ENCODE measurements at places on chromosomes 1 and 21.

GRCh38 chr1:65691152-65691900 lies 101.4 kb upstream of the PDE4B start:
- DNase-seq = no peak

GRCh38 chr1:209106237-209106741 lies 477.2 kb upstream of the CAMK1G start:
- DNase-seq = no peak

DNA sequence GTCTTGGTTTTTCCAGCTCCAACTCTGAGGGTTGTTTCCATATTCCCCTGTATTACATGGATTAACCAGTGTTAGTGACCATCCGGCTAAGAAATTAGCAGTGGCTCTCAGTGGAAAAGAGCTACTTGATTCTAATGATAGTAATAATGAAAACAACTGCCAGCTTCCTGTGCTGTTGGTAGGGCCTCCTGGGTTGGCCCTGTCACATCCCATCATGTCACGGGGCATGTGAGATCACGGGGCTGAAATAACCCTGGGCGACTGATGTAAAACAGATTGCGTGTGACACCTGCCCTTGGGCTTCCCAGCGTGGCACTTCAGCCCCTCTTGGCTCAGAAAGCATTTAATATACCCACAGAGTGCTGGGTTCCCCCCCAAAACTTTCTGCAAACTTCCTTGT lies 149.0 kb downstream of the ROR1 start:
- DNase-seq = no peak

DNA sequence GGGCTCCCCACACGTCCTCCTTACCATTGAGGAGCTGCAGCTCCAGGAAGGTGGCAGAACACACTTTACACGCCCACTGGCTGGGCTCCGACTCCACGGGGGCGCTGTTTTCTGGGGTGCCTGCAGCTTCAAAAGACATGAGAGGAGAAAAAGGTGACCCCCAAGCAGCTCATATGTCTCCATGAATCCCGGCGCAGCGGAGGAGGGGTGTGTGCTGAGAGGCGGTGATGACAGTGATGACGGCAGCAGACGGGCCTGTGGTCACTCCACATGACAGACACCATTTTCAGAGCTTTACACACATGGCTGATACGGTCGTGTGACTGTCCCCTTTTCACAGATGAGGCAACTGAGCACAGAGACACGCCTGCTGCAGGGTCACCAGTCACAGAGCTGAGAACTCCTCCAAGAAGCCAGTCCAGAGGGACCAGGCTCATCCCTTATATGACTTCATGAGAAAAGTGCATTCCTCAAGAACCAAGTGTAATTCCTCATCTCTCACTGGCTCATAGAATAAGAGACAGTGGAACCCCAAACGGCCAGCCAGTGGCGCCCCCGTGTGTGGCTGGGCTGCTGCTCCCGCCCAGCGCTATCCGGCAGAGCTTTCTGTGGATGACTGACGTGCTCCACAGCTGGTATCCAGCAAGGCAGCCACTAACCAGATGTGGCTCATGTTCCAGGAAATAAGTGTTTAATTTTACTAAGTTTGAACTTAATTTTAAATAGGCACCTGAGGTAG lies 31.9 kb downstream of the PRDM15 start:
- no peak for DNase-seq

DNA sequence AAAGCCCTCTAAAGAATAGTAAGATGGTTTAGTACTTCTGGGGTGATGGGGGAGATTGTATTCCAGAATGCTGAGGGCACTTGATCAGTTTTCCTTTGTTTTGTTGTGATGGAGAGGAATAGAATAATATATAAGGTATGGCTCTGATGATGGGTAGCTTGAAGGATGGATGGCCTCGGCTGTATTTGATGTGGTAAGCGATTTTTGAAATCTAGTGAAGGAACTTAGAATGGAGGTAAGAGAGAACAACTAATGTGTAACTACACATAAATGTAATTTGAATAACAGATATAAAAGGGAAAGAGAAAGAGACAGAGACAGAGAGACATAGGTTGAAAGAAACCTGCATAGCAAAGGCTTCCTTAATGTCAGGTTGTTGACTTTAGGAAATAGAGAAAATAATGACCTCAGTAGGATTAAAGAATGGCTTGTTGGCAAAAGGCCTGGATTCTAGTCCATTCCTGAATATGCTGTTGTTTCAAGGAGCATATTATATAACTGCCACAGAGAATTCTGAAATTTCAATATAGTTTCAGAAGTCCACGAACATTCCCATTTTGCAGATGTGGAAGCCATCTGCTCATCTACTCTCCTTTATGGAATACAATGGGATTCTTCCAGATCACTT lies 58.7 kb downstream of the NIBAN1 start:
- no peak for DNase-seq

GRCh38 chr1:162020150-162020549 lies 3.5 kb downstream of the OLFML2B start:
- DNase-seq = no peak

DNA sequence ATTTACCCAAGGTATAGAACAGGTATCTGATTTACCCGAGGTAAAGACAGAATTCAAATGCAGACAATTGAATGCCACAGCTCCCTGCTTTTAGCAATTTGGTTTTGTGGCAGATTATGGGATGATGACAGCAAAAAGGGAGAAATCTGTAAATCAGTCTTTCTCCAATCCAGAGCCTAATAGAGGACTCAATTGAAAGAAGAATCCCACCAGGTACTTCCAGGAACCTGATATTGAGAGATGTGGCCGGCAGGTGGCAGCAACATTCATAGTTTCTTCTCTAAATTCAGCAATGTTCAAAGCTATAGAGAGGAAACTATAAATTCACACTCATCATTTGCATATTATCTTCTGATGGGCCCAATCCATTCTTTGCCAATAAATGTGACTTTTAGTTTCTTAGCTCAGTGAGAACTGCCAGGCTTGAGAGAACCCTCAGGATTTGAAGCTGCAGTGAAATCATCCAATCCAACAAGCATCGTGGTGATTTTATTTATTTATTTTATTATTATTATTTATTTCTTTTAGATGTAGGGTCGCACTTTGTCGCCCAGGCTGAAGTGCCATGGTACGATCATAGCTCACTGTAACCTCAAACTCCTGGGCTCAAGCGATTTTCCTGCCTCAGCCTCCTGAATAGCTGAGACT lies 9.8 kb upstream of the PHACTR4 start:
- peak; percentile 42 for DNase-seq

DNA sequence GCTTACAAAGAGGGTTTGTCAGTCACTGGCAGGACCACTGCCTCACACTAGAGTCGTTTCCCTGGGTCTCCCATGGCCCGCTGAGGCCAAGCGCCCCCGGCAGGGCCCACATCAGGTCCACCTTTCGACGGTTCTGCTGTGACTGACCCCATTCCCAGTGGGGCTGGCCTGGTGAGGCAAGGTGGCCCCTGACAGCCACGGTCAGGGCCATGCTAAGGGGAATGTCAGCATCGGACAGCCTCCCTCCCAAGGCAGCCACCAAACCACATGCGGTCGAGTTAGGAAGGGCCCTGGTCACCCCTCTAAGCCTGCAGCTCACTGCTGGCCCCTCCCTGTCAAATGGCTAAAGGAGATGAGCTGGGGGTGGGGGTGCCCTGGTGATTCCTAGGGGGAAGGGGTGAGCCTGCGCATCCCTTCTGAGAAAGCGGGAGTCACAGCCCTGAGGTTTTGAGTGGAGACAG lies 2.9 kb upstream of the KIF17 start:
- DNase-seq = no peak

- no peak for DNase-seq
Observed at GRCh38 chr1:7438396-7438785, 332.7 kb upstream of the VAMP3 start.

- no peak for DNase-seq
Observed at GRCh38 chr1:201551877-201552731, 13.2 kb downstream of the NAV1 start.

DNA sequence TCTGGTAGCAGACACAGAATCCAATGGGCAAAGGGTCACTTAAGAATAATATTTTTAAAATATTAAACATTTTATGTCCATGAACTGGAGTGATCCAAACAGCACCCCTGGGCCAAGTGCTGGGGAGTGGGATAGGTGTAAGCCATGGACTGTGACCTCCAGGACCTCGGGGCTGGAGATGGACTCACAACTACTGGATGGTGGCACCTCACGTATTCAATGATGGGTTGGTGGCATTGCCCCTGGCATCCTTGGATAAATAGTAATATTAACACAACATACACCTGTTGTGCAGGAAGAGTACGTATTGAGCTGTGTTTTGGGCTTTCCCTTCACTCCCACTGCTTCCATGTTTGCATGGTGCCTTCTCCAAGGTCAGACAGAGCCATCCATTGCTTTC lies 39.3 kb upstream of the TENT5C start:
- no peak for DNase-seq

DNA sequence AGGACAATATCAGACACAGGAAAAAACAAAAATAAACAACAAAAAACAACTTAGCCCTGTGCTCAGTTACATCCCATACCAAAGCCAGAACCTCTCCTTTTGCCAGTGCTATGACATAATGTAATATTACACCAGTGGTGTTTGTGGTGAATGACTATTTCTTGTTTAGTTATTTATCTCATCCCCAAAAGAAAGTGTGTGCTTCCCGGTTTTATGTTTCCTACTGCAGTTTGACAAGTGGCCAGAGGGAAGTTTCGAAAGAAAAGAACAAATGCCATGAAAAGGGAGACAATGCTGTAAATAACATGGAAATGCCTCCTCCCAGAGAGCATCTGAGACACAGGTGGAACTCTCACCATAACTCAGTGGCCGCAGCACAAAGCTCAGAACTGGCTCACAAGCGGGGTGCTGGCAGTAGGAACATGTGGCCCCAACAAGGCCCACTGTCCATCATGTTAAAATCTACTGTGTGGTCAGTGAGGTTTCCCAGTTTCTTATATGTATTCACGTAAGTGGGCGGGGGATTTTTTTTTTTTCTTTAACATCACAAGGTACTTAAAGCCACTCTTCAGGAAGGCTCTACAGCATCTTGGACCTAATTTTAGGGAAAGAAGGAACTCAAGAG lies 158.2 kb downstream of the BARHL2 start:
- no peak for DNase-seq

GRCh38 chr1:218217040-218217439 lies 68.1 kb upstream of the RRP15 start:
- no peak for DNase-seq

DNA sequence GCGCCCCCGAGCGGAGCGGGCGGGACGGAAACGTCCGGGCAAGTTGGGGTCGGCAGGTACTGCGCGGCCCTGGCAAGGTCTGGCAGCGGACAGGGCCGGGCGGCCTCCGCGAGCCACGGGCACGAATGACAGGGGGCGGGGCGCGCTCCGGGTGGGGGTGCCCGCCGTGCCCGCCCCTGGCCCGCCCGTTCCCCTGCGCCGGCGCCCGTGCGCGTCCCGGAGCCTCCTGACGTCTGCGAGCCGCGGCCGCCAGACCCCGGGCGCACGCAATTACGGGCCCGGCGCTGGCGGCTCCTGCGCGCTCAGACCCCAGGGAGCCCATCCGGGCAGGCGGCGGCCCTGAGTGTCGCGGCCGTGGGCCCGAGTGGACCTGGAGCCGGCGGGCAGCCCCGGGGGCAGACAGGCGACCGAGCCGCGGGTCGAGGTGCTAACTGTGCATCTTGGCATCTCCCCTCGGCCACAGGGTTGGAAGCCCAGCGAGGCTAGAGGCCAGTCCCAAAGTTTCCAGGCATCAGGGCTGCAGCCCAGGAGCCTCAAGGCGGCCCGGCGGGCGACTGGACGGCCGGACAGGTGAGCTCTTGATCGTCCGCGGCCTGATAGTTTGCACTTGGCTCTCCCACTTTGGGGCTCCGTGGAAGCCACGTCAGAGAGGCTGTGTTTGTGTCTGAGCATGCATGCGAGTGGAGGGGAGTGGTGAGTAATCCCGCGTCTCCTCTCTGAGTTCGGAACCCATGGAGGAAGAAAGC lies 918 bp downstream of the MIB2 start:
- no peak for DNase-seq

GRCh38 chr1:183590244-183591191 lies at the start of gene NCF2:
NCF2 (minus strand) TSS chr1:183590459; CDS start chr1:183590329, 130 bp downstream.
- peak; percentile 36 for DNase-seq

GRCh38 chr1:204940591-204940990 lies 69.9 kb downstream of the NFASC start:
- no peak for DNase-seq

- DNase-seq = no peak
Observed at GRCh38 chr1:156822680-156823079, 6.0 kb upstream of the SH2D2A start.

DNA sequence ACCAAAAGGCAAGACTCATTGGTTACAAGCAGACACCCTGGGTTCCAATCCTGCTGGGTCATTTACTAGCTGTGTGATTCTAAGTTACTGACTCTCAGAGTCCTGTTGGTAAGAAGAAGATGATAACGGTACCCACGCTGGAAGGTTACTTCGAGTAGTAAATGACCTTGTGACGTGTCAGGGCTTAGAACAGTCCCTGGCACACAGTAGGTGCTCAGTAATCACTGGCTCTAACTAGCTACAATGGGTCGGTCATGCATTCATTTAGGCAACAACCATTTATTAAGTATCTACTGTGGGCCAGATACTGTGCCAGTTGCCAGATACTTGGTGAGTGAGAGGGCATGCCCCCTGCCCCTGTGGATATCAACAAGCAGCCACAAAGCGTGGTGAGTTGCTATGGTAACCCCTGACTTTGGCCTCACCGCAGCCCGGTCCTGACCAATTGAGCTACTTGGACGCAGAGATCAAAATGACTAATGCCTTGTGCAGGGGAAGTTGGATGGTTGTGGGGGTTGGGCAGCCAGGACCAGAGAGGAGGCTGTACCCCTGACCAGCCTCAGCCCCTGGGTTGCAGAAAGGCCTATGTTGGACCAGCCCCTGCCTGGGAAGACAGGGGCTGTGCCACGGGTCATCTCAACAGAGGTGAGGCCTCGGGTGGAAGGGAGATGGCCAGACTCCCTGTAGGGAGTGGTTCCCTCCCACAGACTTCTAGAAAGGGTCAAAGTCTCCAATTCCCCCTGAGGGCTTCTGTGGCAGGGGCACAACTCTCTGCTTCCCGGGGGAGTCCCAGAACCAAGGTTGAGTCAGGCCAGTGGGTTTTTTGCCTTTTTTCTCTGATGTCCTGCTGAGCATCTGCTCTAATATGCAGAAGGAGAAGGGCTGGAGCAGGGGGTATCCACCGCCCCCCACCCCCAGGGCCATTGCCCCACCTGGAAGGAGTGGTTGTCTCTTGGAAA lies 16.0 kb downstream of the DHRS3 start:
- no peak for DNase-seq

DNA sequence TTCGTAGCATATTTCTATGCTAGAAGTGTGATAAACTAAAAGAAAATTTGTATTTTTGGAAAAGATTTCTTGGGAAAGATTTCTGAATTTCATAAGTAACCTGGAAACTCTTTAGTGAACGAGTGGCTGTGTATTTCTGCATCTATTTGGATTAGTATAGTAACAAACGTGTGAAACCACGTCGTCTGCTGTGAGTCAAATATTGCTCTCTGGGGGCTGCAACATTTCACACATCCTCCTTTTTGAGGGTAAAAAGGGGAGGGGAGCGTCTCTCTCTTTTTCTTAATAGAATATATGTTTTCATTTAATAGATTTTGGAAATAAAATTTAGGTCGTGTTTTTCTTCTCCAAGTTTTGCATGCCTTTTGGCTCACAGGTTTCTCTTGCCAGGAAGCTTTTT lies 44.8 kb downstream of the LHX9 start:
- no peak for DNase-seq

- no peak for DNase-seq
Observed at GRCh38 chr1:230393722-230394121, 32.4 kb downstream of the PGBD5 start.

GRCh38 chr1:190196020-190196419 lies 281.6 kb downstream of the BRINP3 start:
- DNase-seq = no peak
